ENCODE measurements at places on chromosomes 5 and 9.

GRCh38 chr9:82424599-82425120 is 436.1 kb downstream of the SPATA31D1 start:
- no peak for DNase-seq

- DNase-seq, result no peak
These were observed 19.7 kb downstream of the GLRA1 start for GRCh38 chr5:151904909-151905308.

GRCh38 chr5:67290655-67291054 is 94.1 kb upstream of the CD180 start:
- DNase-seq, result no peak

- DNase-seq, result no peak
These were observed 172.2 kb upstream of the SGCD start for GRCh38 chr5:156154757-156155156.

GRCh38 chr5:179793468-179794139 is at the start of gene LTC4S:
TSS of gene LTC4S (plus strand) at chr5:179793986. CDS start at chr5:179794081, 95 bp downstream.
- peak; percentile 36 for DNase-seq

DNA sequence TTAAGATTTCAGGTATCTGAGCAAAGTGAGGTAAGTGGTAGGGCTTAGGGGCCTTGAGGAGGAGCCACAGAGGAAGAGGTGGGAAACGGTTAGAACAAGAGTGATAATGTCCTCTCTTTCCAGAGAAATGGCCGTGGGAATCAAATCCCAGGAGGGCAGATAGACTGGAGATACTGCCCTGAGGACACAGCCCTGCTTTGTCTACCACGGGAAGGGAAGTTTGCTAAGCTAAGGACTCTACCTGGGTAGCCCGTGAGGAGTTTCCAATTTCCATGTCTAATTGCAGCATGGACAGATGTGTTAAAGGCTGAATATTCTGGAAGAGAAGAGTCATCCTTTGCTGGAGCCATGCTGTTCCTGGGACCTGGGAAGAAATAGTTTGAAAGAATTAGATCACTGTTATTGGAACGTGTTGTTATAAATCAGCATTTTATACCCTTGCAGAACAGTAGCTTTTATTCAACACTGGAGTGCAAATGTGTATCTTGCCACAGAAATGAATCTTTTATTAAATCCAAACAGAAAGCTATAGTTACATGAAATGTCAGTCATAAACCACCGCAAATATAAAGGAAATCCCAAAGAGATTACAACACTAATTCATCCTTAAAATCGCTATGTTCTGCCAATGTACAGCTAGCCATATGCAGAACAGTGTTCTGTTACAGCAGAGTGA is 133.2 kb upstream of the LHFPL2 start:
- DNase-seq, result no peak

GRCh38 chr5:73104326-73104725 is 16.0 kb upstream of the TMEM171 start:
- no peak for DNase-seq

DNA sequence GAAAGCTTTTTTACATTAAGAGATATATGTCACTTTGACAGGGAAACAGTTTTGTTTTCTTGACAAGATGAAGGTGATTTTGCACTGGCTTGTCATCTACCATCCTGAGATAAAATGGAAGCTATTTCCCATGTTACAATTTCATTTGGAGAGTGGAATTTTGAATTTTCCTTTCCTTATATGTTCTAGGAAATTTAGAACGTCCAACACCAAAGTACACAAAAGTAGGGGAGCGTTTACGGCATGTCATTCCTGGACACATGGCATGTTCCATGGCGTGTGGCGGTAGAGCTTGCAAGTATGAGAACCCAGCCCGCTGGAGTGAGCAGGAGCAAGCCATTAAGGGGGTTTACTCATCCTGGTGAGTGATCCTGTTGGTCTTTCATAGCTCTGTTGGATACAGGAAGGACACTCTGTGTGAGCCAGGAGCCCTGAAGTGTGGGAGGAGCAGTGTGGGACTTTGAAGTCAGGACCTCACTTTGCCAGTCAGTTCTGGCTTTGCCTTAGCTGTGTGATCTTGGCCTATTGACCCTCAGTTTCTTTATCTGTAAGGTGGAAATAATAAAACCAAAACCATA is 887 bp downstream of the PTPDC1 start:
- DNase-seq, result no peak

DNA sequence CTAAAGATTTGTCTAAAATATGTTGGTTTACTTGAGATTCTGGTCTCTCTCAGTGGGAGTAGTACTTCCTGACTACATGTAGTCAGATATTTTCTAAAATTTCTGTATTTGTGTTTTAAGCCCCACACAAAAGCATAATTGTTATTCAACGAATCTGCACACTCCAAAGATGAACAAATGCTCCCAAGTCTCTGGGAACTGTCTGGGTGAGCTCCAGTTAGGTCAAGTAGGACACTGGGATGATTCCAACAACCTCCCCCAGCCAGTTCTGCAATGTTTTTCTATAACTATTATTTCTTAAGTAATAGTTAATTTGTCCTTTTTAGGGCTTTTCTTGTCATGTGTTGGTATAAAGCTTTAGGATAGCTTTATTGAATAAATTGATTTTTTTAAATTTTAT is 174.6 kb downstream of the FAM174A start:
- no peak for DNase-seq

DNA sequence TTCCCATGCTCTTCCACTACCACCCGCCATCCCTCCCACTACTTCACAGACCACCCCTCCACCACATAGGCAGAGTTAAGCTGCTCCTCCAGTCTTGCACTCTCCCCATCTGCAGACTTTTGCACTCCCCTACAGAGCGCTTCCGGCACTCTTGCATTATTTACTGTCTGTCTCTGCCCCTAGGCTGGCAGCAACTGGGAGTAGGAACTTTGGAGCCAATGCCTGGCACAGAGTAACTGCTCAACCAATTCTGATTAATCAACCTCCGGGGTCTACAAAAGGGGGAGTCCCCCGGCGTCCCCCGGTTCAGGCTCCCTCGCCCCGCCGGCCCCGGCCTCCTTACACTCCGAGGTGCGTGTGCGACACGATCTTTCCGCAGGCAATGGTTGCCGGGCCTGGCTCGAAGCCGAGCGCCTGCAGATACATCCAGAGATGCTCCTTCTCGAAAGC is 498 bp downstream of the HAUS6 start:
- DNase-seq, result no peak

DNA sequence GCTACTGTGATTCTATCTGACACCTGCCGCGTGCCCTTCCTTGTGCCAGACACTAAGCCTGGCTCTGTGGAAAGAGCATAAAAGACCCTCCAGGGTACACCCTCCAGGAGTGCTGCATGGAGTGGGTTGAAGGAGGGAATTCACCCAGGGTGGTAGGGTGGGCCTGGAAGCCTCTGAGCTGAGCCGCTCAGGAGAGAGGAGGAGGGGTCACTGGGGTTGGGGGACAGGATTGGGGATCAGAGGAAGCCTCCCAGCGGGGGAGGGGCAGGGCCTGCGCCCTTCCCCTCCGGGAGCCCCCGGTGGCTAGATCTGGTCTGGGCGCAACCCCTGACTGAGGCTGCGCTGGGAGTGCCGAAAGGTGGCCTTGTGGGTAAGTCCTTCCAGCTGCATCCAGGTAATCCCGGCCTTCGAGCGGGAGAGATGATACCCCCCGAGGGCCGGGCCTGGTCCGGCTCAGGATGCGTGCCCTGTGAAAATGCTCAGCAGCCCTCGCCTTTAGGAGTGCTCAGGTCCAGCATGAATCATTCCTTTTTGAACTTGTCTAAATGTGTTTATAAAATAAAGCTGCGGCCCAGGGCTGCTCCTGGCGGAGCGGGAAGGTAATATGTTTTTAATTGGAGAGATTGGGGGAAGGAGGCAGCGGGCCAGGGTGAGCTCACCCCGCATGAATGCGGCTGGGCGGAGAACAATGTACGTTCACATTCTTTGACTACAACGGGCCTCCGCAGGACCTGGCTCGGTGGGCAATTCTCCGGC is 118.1 kb upstream of the SMIM23 start:
- no peak for DNase-seq

GRCh38 chr9:4011054-4011453 is 288.8 kb downstream of the GLIS3 start:
- DNase-seq, result no peak

GRCh38 chr5:159163027-159163700 is 46.2 kb downstream of the RNF145 start:
- DNase-seq, result peak; percentile 24

DNA sequence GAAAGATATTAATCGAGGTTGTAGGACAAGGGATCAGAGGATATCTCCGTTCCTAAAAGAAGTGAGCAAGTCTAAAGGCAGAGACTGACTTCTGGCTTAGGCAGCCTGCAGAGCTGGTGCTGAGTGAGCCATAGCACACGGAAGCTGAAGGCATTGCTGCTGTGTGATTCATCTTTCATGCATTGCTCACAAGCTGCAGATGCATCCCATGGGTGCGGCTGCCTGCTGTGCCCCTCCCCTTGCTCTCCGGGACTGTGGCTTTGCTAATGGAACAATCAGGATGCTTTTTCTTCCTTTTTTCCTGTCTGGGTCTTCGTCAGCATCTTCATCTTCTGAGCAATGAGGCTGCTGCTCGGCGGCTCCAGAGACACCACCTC is 341.4 kb downstream of the DIRAS2 start:
- DNase-seq, result no peak

All from activated CD4-positive, alpha-beta T cell treated with anti-CD3 and anti-CD28 coated beads for 4 hours (primary cell).